ENCODE measurements at places on chromosomes 13 and 19.

DNA sequence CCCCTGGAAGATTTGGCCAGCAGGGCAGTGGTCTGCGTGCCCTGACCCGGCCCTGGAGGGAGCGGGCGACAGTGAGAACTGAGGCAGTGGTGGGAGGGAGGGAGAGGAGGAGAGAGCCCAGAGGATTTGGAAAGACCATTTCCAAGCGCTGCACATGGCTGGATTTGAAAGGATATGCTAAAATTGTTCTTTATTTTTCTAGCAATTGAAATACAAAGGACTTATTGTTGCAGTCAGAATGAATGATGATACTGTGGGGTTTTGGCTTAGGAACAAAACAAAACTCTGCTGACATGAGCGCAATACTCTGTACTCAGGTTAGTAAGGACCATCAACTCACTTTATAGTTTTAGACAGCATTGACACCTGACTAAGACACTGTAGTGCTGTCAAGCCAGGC is 69.5 kb downstream of the TNFRSF19 start:
- DNase-seq = no peak

GRCh38 chr13:57612568-57612967 is 19.0 kb upstream of the PCDH17 start:
- no peak for DNase-seq

- no peak for DNase-seq
Observed at GRCh38 chr19:47377208-47377701, 28.1 kb downstream of the DHX34 start.

DNA sequence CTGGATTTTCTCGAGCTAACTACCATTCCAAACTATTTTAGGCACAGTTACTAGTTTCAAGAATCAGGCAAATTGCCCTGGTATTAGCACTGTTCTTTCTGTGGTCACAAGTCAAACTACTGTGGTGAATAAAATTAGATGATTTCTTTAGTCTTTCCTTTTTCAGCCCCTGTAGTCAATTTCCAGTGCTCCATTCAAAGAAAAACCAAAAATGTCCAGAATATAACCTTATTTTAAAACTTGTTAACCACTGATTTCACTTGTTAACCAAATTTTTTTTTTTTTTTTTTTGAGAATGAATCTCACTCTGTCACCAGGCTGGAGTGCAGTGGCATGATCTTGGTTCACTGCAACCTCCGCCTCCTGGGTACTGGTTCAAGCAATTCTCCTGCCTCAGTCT is 50.6 kb upstream of the USPL1 start:
- DNase-seq = no peak

DNA sequence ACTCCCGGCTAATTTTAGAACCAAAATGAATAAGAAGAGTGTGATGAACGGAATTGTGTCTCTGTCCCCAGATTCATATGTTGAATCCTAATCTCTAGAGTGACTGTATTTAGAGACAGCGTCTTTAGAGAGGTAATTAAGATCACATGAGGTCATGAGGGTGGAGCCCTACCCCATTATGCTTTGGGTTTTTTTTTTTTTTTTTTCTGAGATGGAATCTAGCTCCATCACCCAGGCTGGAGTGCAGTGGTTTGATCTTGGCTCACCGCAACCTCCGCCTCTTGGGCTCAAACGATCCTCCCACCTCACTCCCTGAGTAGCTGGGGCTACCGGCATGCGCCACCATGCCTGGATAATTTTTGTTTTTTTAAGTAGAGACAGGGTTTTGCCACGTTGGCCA is 27.9 kb downstream of the FBXO27 start:
- DNase-seq = no peak

GRCh38 chr19:51386882-51387520 is 773 bp downstream of the LIM2 start:
- peak; percentile 36 for DNase-seq

DNA sequence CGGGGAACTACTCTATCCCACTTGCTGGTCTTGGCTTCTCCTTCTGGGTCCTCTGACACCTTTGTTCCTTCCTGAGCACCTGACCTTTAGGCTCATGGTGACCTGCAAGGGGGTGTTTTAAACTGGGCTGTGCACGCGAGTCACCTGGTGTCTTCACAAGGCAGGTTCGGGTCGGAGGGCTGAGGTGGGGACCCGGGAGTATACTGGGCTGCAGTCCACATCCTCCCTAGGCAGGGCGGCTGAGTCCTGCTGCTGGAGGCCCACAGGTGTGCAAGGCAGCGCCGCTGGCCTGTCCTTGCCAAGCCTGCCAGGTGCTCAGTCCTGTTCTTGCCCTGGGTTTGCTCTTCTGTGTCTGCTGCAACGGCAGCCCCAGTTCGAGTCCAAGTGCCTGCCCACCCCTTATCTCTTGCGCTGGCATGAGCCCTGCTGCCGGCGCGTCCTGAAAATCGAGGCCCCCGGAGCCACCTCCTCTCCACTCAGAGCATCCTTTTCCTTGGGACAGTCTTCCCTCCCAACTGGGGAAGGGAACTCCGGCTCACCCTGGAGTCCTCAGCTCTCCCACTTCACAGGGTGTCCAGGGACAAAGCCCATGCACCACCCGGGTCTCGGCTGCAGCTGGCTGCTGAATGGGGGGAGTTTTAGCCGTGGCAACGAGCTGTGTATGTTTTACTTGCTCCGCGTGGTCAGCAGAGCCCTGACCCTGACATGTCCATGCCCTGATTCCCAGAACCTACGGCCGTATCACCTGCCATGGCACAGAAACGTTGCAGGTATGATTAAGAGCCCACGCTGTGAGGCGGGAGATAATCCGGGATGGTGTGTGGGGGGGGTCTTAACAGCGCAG is 193.5 kb downstream of the TEX29 start:
- no peak for DNase-seq

DNA sequence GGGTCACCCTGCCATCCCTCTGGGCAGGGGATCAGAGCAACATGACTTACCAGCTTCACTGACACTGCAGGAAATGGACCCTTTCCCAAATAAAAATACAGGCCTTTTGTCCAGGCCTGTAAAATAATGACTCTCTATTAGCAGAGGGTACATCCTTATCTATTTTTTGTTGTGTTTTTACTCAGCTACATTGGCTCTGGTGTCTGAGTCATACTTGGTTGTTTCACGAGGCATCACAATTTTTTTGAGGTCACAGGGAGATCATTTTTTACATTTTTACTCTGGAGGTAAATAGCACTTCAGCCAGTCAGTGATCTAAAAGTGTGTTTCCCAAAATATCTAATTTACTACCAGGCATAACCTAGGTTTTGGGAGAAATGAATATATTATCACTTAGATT is 6.9 kb upstream of the HTR2A start:
- no peak for DNase-seq

GRCh38 chr19:33773704-33774624 is 22.7 kb upstream of the KCTD15 start:
- DNase-seq = no peak

DNA sequence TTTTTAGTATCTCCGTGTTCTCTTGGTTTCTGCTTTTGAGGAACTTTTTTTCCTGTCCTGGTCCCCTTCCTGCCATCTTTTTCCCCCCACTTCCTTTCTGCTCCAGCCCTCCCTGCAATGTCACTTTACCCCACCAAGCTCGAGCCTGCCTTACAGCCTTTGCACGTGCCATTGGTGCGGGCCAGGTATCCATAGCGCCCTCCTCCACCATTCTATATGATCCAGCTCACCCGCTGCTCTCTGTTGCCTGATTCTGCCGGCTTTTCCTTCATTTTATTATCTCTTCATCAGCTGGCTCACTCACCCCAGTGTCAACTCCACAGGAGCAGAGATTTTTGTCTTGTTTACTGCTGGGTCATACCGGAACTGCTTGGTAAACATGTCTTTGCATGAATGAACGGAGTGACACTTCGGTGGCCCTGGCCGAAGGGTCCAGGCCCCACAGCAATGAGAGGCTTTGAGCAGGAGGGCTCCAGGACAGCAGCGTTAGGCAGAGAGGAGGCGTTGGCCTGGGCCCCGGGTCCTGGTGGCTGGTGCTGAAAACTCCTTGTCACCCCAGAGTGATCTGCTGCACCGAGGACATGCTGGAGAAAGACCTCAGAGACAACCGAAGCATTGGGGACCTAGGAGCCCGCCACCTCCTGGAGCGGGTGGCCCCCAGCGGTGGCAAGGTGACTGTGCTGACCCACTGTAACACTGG is 1.2 kb downstream of the MRI1 start:
- DNase-seq = no peak

DNA sequence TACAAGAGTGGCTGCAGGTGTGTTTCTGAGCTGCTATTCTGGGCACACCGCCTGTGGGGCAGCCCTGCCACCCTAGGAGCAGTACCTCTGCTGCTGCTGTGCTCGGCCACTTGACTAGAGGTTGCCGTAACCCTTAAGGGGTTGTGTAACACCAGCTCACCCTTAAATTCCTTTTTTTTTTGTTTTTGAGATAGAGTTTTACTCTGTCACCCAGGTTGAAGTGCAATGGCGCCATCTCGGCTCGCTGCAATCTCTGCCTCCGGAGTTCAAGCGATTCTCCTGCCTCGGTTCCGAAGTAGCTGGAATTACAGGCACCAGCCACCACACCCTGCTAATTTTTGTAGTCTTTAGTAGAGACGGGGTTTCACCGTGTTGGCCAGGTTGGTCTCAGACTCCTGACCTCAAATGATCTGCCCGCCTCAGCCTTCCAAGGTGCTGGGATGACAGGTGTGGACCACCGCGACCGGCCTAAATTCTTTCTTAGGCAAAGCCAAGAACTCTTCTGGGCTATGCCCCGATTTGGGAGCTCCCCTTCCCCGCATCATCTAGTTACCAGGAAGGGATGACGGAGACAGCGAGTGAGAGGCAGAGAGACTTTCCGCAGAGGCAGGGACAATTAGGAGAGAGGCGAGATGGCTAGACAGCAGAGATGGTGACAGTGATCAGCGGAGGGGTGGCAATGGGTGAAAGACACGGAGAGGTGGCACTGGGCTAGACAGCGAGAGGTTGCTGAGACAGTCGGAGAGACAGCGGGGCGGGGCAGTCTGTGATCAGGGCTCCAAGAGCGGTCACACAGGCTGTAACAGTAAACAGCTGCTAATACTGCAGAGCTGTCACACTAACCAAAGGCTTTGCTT is 4.4 kb upstream of the LILRA5 start:
- no peak for DNase-seq

DNA sequence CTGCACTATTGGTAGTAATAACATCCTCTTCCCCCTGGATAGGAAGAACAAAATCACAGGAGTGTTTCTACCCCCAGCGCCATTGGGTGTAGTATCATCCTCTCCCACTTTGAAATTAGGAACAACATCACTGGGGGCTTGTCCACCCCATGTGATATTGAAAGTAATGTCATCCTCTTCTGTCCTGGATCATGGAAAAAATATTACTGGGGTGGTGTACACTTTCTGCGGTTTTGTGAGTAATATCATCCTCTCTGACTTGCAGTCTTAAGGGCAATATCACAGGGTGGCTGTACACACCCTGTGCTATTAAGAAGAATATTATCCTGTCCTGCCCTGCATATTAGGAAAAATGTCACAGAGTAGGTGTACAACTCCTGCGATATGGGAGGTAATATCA is 4.9 kb upstream of the RGCC start:
- DNase-seq = no peak

DNA sequence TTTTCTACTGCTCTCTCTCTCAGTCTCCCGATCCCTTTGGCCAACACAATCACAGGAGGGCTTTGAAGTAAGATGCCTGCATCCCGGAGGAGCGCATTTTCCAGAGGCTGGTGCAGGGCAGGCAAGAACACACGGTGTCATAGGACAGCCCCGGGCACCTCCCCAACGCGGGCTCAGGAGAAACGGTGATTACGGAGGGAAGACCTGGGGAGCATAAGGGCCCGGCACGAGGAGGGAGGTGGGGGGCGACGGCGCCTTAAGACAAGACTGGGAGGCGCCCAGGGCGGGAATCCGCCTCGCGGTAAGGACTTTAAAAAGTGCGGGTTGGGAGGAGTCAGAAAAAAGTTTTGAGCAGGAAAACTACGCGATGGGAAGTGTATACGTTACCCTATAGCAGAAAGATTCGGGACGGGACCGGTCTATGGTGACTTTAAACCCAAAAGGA is 18.7 kb upstream of the ZNF888 start:
- DNase-seq = peak; percentile 10

- DNase-seq = no peak
Observed at GRCh38 chr19:4357095-4357797, 13.9 kb downstream of the MPND start.

DNA sequence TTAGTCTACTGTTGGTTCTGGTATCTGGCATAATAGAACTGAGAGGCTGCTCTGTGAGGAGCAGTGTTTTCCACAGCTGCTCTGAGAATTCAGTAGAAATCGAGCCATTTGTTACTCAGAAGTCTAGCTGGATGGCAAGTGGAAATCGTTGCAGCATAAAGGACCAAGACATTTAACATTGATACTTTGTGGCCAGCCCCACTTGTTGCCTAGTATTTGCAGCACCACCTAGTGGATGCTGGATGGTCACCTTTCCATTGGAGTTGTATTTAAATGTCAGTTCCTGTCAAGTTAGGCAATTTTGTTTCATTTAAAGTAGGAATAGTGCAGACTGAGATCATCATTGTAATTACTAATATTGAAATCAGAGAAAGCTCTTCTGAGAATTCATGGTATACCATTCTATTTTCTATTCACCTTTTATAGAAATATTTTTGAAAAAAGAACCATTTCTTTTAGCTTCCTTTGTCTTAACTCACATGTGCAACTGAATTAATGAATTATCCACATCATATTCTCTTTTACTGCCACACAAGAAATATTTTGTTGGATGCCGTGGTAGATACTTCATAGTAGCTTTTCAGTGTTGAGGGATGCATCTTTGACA is 64.6 kb downstream of the PDS5B start:
- DNase-seq = peak; percentile 53

DNA sequence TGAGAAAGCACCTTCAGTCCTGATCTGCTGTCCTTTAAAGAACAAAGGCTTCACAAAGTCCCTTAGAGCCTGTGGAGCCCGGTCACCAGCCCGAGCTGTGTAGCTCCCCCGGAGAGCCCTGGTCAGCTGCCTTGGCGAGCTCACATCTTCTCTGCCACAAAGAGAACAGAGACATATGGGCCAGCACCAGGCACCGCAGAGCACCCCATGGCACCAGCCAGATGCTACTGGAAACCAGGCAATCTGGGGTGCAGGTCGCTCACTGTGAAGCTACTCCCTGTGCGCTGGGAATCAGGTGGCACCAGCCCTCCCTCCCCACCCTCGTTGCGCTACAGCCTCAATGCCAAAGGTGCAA is 44.3 kb upstream of the F7 start:
- no peak for DNase-seq

DNA sequence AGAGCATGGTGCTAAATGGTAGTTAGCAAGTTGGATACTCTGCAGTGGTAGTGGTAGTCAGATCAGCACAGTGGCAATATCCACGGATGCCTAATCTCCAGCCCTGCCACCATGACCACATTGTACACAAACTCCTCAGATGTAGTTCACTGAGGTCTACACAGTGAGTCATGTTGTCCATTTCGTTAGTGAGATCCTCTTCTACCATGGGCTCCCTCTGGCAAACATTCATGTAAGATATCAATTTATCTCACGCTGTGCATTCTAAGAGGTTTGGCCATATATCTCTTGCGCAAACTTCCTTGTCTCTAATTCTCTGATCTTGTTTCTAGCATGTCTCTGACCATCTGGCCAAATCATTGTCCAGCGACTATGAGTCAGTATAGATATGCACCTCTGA is 58.2 kb downstream of the POLR1D start:
- DNase-seq = no peak

All from CD4-positive, alpha-beta T cell treated with Interferon alpha-2 for 1 hour (primary cell).